MM.1S (cell line): ENCODE measurements at places on chromosomes 13 and 19.
A peak's percentile ranks its signal among the peaks of the same experiment; 100 is the strongest.

- peak; percentile 27 for DNase-seq
Observed at GRCh38 chr19:39497996-39498797, 550 bp upstream of the DLL3 start.

DNA sequence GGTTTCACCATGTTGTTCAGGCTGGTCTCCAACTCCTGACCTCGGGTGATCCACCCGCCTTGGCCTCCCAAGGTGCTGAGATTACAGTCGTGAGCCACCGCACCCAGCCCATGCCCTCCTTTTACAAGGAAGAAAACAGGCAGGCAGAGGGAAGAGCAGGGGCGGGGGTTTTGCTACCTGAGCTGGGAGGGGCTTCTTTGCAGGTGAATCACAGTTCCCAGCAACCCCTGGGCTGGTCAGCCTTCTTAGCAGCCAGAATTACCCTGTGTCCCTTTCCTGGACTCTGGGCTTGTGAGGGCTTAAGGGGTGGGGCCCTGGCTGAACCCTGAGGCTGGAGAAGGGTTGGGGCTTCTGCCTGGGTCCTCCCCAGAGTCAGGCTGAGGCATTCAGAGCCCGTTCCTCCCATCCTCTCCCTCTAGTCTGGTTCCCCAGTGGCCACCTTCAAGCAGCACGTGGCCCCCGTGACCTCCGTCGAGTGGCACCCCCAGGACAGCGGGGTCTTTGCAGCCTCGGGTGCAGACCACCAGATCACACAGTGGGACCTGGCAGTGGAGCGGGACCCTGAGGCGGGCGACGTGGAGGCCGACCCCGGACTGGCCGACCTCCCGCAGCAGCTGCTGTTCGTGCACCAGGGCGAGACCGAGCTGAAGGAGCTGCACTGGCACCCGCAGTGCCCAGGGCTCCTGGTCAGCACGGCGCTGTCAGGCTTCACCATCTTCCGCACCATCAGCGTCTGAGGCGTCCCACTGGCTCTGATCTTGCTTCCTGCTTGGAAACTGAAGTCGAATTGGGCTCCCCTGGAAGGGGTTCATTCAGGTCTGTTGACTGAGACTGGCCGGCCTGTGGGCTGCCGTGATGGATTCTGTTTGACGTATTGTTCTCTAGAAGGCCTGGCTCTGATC is 2.8 kb upstream of the KCNJ14 start:
- no peak for DNase-seq

DNA sequence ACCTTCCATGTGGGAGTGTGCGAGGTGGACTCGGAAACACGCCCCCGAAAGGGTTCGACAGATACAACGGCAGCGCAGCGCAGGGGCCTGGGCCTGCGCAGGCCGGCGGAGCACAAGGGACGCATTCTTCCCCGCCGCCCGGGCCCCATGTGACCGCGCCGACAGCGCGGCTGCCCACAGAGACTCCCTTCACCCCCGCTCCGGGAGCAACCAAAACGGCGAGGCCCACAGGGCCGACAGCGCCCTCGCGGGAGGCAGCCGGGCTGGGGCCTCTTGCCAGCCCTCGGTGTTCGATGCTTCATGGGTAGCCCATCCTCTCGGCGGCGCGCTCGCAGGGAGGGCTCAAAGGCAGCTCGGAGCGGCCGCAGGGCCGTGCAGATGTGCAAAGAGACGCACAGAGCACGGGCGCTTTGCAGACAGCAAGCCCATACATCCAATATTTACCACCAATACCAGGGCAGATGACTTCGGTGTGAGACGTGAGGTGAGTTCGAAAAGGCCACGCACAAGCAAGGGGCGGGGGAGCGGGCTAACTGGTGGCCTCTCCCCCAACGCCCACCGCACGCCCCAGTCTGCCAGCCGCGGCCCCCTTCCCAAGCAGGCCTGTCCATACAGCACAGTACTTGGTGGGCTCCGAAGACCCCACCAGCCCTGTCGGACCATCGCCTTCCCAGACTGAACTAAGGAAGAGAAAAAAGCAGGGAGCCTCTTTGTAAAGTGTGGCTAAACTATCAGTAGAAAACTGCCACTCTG is 89.9 kb downstream of the CRYL1 start:
- DNase-seq: no peak

DNA sequence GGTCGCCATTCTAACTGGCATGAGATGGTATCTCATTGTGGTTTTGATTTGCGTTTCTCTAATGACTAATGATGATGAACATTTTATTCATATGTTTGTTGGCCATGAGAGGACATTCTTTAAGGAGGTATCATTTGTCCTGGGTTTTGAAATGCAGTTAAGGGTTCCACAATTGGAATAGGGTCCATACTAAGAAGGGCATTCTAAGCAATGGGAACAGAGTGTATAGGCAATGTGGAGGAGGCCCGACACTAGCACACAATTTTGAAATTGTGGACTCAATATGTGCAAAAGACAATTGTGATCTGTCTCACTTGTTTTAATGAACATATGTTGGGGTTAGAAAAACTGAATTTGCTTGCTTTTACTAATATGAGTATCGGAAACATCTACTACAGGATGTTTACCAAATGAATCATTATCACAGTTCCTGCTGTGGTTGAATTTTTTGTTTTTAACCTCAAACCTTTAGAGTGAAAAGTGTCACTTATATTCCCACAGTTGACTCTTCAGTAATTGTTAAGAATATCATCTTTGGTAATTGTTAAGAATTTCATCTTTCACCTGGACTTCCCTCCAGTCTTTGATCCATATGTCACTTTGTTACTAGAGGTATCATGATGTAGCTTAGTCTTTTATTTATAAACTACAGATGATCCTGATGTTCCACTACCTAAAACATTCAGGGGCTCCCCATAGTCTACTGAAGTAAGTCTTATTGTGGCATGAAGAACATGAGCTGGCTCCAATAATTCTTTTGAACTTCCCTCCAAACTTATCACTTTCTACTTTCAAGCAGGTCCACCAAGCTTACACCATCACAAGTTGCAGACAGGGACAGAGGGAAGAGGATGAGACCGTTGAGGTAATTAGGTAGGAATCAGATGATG is 109.7 kb upstream of the KLF12 start:
- DNase-seq: no peak

DNA sequence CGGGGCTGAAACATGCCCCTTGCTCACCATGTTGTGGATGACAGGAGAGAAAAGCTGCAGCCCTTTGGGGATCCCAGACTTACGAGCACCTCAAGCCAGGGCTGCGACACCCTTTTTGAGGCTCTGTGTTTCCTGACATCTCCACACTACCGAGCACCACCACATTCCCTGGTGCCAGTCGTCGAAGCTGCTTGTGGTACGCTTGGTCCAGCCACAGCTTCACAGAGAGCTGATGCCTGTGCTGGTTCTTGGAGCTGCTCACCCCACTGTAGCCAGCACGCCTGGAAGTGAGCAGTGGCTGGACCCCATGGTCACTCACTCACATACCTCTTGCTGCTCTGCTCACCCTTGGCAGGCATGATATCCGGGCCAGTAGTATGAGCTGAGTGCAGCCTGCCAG is 367.5 kb downstream of the SLITRK6 start:
- no peak for DNase-seq

- no peak for DNase-seq
Observed at GRCh38 chr13:110350509-110350908, 43.4 kb downstream of the COL4A2 start.

- DNase-seq: no peak
Observed at GRCh38 chr13:66139701-66140100, 1090.4 kb downstream of the PCDH9 start.

GRCh38 chr19:11578258-11579142 is 1.1 kb upstream of the ACP5 start:
- no peak for DNase-seq

- DNase-seq: no peak
Observed at GRCh38 chr13:21287331-21287907, 111.0 kb downstream of the MRPL57 start.

DNA sequence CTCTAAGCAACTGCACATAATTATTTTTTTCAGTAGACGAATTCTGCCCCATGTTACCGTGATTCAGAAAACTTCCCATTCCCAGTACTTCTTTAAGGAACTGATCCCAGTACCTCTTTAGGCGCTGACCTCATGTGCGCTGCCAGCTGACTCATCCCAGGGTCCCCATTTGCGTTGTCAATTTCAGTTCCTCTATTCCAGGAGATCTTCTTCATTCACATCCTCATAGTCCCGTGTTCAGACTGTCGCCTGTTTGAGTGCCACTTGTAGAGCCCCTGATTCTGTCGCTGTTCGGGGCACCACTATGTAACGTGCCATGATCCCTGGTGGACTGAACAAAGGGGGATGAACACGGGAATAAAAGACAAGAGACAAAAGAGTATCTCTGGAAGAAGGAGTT is 16.4 kb downstream of the FPR3 start:
- no peak for DNase-seq

GRCh38 chr19:35851213-35852028 is 883 bp downstream of the NPHS1 start:
- DNase-seq: no peak

- no peak for DNase-seq
Observed at GRCh38 chr13:112710855-112711527, 21.2 kb downstream of the ATP11A start.

GRCh38 chr19:13150931-13151604 is 857 bp downstream of the IER2 start:
- DNase-seq: no peak

DNA sequence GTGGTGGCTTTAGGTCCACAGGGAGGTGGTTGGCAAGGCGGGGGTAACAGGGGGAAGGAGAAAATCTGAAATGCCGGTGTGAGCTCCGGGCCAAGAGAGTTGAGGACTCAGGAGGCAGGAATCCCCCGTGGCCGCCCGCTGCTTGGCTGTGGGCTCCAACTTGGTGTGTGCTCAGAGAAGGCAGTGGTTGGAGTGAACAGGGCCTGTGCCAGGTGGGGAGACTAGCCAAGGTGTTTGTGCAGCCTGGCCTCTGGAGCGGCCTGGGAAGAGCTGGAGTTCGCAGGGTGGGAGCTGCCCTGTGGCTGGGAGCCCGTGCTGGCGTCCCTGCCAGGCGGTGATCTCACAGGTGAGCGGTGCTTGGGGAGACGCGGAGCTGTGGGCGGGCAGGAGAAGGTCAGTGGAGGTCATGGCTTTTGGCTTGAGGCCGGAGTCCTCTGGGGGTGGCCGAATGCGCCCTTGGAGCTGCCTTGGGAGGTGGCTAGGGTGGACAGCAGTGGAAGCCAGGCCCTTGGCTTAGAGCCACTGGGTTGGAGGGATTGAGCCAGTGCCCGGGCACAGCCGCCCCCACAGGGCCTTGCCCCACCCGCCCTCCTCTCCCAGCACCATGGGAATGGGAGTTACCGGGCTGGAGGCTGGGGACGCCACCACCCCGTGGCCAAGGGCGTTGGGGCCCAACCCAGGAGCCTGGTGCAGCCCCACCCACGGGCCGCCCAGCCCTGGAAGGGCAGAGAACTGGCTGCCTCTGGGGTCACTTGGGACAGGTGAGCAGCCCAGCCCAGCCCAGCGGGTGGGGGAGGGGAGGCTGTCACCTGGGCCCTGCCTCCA is 7.1 kb upstream of the CIRBP start:
- DNase-seq: no peak

- DNase-seq: no peak
Observed at GRCh38 chr13:51772105-51772455, 31.9 kb downstream of the DHRS12 start.

GRCh38 chr13:76745261-76746200 is 140.7 kb downstream of the KCTD12 start:
- DNase-seq: no peak

GRCh38 chr13:28097503-28097902 is 2.9 kb downstream of the FLT3 start:
- no peak for DNase-seq

GRCh38 chr13:98778749-98779148 is 26.3 kb upstream of the SLC15A1 start:
- DNase-seq: no peak

DNA sequence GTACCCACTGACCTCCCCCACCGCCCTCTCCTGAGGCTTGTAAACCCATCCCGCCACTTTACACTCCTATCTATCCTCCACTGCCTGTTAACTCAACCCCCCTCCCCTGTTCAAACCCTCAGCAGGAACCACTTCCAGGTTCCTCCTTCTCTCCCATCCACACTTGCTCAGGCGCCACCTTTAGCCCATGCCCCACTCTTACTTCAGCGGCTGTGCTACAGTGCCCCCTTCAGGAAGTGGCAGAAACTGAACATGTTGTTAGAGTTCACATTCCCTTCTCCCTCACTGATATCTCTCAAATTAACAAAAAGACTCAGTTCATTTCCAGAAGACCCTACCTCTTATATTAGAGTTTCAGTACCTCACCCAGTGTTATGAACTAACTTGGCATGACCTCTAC is 49.4 kb downstream of the ZNF91 start:
- no peak for DNase-seq

DNA sequence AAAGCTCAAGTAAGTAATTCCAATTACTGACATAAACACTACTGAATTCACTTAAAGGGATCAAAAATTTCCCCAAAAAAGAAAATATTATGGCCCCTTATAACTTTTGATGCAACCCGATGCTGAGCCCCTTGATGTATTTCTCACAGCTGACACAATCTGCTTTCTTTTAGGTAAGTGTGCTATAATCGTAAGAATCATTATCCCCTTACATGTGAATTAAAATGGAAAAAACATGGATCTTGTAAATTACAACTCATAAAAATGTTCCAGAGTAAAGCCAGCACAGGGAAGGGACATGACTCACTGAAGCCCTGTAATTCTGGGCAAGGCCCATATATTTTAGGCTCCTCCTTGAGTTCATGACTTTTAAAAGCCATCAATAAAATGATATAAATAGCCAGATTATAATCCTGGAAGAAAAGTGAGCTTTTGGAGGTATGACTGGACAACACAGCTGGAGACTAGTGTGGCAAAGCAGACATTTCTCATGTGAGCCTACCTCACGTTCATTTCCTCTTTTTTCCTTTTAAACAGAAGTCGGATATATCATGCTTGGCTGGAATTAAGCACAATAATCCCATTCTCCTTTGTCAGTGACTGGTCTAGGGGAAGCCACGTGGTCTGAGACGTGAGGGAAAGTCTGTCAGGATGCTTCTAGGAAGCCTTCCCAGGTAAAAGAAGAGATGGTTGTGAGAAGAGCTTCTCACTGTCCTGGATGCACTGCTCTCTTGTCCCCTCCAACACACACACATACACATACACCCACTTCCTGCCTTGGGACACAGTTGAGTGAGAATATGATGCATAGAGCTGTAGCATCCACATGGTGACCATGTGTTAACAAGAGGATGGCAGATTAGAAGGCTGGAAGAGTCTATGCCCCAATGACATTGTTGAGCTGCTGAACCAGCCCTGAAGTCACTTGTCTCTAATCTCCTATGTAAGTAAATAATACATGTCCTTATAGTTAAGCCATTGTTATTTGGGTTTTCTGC is 165.4 kb downstream of the RGCC start:
- no peak for DNase-seq

DNA sequence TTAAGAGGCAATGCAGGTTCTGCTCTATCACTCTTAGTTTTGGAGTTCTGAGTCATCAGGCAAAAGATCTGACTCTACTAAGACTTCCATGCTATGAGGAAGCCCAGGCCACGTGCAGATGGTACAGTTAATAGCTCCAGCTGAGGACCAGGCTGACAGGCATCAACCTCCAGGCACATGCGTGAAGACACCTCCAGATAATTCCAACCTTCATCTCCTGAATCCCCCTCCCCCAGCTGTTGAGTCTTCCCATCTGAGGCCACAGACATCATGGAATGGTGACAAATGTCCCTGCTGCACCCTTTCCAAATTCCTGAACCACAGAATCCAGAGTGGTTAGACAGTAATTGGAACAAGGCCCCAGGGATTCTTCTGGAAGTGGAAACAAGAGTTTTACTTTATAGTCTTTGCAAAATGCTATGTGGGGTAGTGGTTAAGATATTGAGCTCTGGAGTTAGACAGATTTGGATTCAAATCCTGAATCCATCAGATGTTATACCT is 183.8 kb downstream of the KLF5 start:
- DNase-seq: no peak

- DNase-seq: no peak
Observed at GRCh38 chr13:71242201-71242600, 624.8 kb downstream of the DACH1 start.
